NCI-H2081 treated with DMSO at 0.1 percent for 48 hours (cell line): ENCODE measurements at places on chromosomes 12 and 14.

GRCh38 chr12:51397670-51398069 is 6.5 kb upstream of the GALNT6 start:
- DNase-seq: no peak

- DNase-seq: no peak
Measured at GRCh38 chr12:92550661-92551060, 152.1 kb upstream of the PLEKHG7 start.

DNA sequence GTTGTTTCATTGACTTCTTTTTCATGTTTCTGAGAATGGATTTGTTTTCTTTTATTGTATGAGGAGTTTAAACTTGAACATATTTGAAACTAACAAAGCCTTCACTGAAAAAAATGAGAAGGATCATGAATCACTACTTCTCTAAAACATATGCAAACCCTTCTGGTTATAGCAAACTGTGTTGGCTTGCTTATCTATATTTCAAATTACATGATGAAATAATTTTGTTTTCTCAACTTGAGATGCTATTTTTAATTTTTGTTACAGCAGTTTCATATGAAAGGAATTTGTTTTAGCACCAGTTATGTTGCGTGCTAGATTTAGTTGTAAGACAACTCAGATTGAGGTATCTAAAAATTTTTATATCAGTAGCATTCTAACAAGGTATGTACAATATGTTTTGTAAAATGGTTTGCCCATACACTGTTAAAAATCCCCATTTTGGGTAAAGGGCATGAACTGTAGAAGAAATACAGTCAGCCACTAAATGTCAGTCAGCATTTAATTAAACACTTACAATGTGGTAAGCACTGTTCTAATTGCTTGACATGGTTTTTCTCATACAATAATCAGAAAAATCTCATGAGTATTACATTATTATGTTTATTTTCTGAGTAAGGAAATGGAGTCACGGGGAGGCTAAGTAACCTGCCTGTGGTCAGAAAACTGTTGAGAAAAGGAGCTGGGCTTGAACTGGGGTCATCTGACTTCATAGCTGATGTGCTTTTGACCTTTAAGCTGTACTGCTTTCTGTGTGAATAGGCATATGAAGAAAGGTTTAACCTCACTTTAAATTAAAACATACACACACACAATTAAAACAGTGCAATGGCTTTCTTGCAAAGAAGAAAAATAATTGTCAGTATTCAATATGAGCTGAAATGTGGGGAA is 105.7 kb downstream of the PLEKHA5 start:
- DNase-seq: no peak

DNA sequence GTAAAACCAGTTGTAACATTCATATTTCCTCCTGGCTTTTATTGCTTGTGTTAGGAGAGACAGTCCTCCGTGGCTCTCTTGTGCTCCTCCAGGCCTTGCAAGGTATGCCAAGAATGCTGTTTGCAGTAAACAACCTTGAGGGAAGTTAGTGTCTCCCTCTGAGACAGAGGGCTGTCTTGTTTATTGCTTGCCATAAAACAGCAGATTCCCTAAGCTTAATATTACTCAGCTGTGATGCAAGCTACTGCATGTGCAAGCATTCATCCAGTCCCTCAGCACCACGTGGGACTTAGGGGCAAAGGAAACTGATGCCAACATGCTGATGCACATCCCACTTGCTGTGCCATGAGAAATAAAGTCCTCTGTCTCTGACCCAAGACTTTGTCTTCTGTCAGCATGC is 6.6 kb downstream of the POMT2 start:
- DNase-seq: no peak

DNA sequence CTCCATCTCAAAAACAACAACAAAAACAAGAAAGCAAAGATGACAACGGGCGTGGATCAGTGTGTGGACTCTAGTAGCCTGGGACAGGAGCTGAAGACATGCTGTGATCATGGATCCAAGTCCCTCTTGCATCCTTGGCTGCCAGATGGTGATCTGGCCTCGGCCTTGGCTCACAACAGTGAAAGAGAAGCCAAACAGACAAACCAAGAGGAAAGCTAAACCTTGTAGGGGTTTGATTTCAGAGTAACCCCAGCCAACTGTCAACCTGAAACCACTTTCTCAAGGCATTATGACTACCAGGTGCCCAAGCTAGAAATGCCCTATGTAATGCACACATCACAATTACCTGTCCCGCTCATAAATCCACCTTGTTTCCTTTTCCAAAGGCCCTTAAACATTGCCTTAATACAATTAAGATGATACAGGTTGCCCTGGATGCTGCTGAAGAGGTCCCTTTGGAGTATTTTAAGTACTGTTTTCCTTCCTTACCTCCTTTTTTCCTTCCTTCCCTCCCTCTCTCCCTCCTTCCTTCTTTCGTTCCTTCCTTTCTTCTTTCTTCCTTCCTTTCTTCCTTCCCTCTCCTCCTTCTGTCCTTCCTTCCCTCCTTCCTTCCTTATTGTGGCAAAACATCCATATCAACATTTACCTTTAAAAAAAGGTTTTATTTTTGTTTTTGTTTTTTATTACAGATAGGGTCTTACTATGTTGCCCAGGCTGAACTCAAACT is 41.4 kb upstream of the NINJ2 start:
- DNase-seq: no peak

DNA sequence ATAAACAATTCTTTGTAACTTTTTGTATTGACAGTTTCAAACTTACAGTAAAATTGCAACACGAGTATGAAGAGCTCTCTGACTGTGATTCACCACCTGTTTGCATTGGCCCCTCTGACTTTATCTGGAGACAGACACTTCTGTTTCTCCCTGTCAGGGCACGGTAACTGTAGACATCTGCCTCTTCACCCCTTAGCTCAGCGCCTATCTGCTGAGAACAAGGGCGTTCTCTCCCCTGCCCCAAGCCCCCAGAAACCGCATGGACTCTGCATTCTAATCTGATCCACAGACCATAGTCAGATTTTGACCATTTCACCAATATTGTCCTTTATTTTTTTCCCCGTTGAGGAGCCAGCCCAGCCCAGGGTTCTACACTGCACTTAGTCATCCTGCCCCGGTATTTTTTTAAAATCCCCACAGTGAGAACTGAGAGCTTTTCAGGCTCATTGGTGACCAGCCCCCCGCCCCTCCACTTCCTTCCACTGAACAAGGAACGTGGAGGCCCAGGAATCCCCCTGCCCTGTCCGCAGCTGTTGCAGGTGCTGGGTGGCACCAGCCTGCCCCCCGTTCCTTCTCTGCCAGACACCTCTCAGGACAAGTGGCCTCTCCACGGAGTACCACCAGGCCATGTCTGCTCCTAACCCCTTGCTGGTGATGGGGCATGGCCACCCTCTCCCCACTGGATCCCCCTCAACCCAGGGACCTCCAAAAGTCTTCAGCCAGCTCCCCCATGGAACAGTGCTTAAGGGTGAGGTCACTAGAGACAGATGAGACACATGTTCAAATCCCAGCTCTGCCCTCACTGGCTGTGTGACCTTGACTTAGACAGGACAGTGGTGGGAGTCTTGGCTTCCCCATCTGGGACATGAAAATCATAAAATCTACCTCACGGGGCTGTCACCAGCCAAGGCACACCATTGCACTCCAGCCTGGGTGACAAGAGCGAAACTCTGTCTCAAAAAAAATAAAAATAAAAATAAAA is 11.2 kb downstream of the RHOF start:
- no peak for DNase-seq

- DNase-seq: no peak
Measured at GRCh38 chr12:39902821-39903220, 203.1 kb downstream of the SLC2A13 start.

DNA sequence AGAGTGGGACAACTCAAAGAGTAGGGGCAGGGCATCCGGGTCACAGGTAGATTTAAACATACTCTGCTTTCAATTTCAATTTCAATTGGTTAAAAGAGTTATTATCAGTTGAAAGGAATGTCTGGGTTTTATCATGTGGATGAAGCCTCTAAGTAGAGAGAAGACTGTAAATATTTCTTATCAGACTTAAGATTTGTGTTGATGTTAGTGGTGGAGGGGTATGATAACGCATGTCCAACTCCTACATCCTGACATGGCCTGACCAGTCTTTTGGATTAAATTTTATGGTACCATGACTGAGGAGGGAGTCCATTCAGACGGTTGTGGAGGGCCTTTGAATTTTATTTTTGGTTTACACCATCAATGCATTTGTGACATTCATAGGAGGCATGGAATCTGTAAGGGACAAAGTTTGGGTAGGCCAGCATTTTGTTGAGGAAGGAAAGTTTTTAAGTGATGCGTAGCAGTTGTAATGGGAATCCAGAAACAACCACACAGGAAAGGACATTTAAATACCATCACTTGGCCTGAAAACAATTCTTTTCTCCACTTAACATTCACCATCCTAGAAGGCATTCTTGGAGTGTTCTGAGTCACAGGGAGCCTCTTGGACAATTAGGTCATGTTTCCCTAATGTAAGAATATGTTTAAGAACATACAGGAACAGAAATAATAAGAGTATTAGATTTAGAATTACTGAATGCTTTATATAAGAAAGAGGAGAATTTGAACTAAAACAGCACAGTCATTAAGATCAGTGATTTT is 371.9 kb downstream of the ATP23 start:
- no peak for DNase-seq

DNA sequence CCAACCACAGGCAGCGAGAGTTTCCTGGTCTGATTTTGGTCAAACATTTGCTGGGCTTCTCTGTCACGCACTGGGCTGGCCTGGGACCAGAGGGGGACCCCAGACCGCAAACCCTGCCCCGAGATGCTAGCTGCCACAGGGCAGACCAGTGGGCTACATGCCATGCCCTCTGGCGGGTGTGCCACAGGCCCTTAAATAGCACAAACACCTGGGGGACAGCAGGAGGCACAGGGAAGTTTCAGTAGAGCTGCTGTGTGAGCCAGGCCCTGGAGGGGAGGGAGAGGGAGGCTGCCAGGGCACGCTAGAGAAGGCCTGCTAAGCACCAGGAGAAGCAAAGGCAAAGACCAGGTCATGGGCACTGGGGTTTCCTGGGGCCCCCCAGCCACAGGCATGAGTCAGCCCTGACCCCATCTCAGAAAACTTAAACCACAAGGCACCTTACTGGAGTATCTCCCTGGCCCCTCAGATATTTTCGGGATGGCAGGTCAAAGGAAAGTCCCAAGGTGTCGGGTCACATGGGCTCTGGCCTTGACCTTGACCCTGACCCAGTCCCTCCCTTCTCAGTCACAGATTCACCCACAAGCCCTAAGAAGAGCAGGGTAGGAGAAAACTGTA is 29.2 kb downstream of the ITPK1 start:
- no peak for DNase-seq

- no peak for DNase-seq
Measured at GRCh38 chr12:5807514-5808219, 137.4 kb downstream of the ANO2 start.

DNA sequence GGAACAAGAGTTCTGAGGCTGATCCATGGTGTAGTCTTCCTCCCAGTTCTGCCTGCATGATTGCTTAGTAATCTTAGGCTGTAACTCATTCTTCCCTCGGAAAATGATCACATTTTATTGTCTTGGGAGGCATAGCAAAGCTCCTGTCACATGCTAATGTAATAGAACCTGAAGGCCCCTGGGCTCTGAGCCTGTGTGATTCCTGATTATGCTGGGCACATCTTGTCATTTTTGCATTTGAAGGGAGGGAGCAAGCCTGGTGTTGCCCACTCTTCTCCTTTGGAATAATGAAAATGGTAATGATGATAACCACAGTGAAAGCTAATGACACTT is 215.4 kb downstream of the MSRB3 start:
- no peak for DNase-seq

GRCh38 chr14:31564194-31564593 is 3.0 kb downstream of the NUBPL start:
- no peak for DNase-seq

DNA sequence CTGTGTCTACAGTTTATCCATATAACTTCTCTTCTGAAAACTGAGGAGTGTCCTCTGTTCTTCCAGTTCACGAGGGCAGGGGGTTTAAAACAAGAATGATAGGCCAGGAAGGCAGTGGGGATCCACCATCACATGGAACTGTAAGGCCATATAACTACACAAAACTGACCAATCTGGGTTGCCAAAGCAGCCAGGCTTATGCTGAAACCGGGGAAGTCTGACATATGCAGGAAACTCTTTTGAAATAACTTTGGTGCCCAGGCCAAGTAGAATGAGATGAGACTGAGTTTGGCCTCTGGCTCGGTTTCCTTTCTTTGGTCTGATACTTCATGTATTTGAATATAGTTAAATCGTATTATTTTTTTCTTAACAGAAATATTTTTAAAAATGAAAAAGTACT is 18.0 kb upstream of the ATF1 start:
- DNase-seq: no peak

DNA sequence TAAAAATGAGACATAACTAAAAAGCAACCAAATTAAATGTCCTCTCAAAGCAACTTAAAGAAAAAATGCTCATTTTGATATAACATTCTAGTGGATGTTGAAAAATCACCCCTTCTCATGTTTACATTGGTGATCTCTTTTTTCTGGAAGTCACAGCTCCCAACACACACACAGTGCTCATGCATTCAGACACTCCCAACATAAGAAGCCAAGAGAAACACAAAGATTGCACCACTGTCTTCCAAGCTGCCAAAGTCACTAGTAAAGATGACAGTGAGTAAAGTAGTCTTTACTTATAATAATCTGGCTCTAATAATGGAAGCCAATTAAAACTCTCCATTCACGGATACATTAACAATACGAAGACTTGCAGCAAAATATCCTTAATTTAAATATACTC is 218.4 kb downstream of the NTF3 start:
- DNase-seq: no peak

- DNase-seq: no peak
Measured at GRCh38 chr12:52413202-52413601, 7.1 kb upstream of the KRT82 start.

DNA sequence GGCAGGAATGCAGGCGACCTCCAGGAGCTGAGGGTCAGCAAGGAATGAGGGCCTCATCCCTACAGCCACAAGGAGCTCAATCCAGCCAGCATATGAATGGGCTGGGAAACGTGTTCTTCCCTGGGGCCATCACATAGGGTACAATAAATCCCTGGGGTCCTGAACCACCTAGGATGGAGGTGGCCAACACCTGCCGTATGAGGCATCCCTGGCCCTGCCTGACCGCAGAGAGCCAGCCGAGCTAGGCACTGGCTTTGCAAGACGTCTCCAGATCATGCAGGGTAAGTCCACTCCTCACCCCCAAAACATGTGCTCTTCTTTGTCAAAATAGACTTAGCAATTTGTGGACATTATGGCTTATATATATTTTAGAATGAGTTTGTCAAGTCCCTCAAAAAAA is 303.7 kb upstream of the DIO3 start:
- DNase-seq: no peak

DNA sequence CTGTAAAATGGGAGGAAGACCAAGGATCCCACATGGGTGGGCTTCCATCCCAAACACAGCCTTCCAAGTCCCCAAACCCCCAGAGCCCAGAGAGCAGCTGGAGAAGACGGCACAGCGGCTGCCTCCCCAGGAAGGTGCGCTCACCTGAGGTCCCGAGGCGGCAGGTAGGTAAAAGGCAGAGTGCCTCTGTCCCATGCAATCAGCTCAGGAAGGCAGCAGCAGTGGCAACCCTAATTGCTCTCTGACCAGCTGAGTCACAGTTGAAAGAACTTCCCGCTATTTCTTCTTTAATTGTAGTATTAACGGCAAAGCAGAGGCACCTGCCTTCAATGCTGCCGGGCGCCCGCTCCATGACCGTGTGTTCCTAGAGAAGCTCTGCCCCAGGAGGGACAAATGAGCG is 91.1 kb upstream of the BCL11B start:
- no peak for DNase-seq

GRCh38 chr12:5777451-5777850 is 167.6 kb downstream of the ANO2 start:
- DNase-seq: no peak

- DNase-seq: no peak
Measured at GRCh38 chr14:89924268-89924667, 30.3 kb downstream of the EFCAB11 start.
